ENCODE measurements at places on chromosomes 6 and 20. TPM values are rescaled to one million over a fixed set of nuclear protein-coding genes. Genes with fewer than 3 reads are reported as not detected.

Gene RUNX2
- 5.1 TPM for total RNA-seq

Gene PLA2G7
- total RNA-seq = not detected

- peak; percentile 59 for DNase-seq
Observed at GRCh38 chr6:12785301-12785700, 68.7 kb downstream of the PHACTR1 start.

- DNase-seq = no peak
Observed at GRCh38 chr6:87881342-87881895, 166.2 kb upstream of the SPACA1 start.

All from HT-29 (cell line).